ENCODE measurements at places on chromosomes 2 and 18. TPM values are rescaled to one million over a fixed set of nuclear protein-coding genes. Genes with fewer than 3 reads are reported as not detected.

The ACTG2 gene
- total RNA-seq = 25.4 TPM

DNA sequence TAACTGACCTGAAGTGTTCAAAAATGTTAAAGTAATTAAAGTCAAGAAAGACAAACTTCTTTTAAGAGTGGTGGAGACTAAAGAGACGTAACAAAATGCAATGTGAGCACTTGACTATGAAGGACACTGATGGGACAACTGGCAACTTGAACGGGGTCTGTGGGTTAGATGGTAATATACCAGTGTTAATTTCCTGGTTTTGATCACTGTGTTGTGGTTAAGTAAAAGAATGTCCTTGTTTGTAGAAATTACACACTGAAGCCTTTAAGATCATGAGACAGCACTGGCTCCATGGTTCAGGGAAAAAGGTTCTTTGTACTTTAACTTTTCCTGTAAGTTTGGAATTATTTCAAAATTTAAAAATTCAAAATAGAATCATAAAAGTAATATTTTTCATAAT, 58.2 kb downstream of the REL start:
- no peak for DNase-seq

The MYO7B gene
- total RNA-seq = 218 TPM

DNA sequence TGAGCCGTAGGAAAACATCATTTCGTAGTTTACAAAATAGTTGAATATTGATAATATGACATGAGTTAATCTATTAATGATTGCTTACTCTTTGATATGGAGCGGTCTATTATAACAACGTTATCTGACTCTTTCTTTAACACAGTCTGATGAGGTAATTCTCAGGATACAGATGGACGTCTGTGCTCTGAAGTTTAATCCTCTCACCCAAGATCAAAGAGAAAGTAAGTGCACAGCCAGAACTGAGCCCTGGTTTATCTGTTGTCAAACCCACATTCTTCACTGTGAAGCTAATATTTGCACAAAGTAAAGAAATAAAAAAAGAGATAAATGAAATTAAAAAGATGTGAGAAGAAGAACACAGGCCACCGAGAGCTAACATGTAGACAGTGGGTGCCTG, 190.9 kb upstream of the COPS8 start:
- no peak for DNase-seq

The ACVR2A gene
- 20.4 TPM for total RNA-seq

The SNRNP27 gene
- total RNA-seq = 34.8 TPM

The ALPG gene
- 3.3 TPM for total RNA-seq

- DNase-seq = peak; percentile 4
These were observed 37.3 kb downstream of the CAPN13 start for GRCh38 chr2:30769891-30770462.
